ENCODE measurements at places on chromosomes 3 and 15. TPM values are rescaled to one million over a fixed set of nuclear protein-coding genes. Genes with fewer than 3 reads are reported as not detected.

DNA sequence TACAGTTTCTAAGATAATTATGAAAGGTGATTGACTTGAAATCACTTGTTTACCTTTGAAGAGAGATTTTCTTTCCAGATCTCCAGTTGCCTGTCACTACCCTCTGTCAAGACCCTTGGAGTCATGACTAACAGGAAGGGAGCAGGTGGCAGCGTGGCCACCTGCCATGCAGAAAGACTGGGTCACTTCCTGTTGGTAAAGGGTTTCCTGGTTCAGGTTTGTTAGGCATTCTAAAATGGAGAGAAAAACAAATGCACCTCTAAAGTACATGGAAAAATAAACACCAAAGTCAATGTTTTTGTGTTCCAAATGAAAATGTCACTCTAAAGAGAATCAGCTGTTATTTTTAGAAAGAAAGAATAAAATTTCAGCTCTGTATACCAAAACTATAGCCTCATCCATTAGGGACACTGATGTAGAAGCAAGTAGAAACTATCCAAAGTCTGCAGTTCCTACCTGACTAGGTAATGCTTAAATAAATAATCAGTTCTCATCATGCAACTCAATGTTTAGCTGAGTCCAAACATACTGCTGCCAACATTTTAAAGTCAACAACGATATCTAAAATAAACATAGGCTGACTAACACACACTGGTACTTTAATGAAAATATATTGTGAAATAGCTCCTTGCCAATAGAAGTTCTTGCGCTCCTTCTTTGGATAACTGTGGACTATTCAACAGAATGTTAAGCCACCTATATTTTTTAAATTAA lies 23.9 kb upstream of the TM4SF1 start:
- DNase-seq = no peak

- DNase-seq = no peak
Observed at GRCh38 chr3:105679951-105680350, 188.9 kb downstream of the CBLB start.

GRCh38 chr15:64975390-64975789 lies 14.3 kb downstream of the SPG21 start:
- DNase-seq = no peak

- DNase-seq = no peak
Observed at GRCh38 chr3:186038360-186038759, 70.5 kb downstream of the ETV5 start.

DNA sequence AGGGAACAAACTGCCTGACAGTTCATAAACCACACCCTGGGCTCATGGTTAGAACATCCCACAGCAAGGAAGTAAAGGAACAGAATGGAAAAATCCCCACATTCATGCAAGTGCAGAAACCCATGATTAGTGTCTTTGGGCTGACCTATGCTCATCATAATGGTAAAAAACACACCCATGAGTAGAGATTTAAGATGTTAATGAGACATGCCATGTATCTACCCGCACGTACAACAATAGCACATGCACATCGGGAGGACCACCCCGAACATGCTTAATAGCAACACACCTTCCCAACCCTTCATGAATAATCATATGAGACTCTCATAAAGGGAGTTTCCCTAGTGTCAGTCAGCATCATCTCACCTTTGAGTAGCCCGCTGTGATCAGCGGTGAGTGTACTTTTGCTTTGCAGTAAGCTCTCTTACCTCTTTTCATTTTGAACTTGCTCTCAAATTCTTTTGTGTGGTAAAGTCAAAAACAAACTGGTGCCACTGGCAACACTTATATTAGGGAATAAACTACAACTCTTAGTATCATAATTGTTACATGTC lies 23.2 kb downstream of the ZBED2 start:
- DNase-seq = no peak

GRCh38 chr3:179438841-179439240 lies 12.4 kb downstream of the GNB4 start:
- no peak for DNase-seq

The SKIL gene
- total RNA-seq = 96.2 TPM

The C3orf22 gene
- not detected for total RNA-seq

All from left lung (tissue), 14 donors.